NCI-H187 treated with DMSO at 0.1 percent for 48 hours (cell line): ENCODE measurements at places on chromosomes 16 and 17.

- no peak for DNase-seq
Measured at GRCh38 chr16:20349615-20350014, 2.9 kb downstream of the UMOD start.

- DNase-seq = no peak
Measured at GRCh38 chr17:3002538-3003295, 60.7 kb downstream of the OR1D5 start.

GRCh38 chr17:46841561-46842379 lies 9.6 kb upstream of the WNT9B start:
- DNase-seq = no peak

DNA sequence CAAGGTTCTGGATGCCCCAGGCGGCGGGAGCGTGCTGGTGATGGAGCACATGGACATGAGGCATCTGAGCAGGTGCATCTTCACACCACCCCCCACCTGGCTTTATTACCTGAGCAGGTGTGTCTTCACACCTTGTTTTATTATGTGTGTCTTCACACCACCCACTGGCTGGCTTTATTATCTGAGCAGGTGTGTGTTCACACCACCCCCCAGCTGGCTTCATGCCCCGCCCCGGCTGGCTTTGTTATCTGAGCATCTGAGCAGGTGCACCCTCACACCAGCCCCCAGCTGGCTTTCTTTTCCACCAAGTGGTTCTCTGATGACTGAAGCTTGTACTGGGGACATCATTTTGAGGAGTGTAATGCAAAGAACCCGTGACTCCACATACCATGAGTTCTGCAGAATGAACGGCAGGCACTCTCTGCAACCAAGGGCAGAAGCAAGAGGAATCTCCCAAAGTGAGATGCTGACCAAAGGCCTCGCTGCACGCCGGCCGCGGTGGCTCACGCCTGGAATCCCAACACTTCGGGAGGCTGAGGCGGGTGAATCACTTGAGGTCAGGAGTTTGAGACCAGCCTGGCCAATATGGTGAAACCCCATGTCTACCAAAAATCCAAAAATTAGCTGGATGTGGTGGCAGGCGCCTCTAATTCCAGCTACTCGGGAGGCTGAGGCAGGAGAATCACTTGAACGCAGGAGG lies 2.6 kb downstream of the FN3KRP start:
- no peak for DNase-seq

DNA sequence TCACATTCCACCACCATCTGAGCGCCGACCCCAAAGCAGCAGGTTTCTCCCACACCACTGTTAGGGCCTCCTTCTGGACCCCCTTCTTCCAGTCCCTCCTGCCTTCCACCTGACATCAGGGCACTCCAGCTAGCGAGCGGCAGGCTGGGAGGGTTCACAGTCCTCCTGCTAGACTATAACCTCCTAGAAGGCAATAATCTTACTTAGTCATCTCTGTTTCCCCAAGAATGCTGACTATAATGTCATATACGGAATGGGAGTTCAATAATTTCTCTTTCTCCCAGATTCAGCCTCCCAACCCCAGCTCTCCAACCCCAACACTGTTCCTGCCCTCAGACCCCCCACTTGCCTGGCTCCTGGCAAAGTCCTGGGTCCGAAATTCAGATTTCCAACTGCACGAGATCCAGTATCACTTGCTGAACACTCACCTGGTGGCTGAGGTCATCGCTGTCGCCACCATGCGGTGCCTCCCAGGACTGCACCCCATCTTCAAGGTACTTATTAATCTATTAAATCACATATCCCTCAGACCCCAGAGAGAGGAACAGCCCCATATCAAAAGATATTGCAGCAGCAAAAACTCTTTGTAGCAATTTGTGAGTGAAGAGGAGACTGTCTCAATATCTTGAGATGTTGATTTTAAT lies 5.6 kb downstream of the ALOX12 start:
- no peak for DNase-seq

- DNase-seq = no peak
Measured at GRCh38 chr17:7922845-7923628, 6.6 kb downstream of the KCNAB3 start.

- no peak for DNase-seq
Measured at GRCh38 chr16:23701045-23701444, 12.0 kb downstream of the ERN2 start.

DNA sequence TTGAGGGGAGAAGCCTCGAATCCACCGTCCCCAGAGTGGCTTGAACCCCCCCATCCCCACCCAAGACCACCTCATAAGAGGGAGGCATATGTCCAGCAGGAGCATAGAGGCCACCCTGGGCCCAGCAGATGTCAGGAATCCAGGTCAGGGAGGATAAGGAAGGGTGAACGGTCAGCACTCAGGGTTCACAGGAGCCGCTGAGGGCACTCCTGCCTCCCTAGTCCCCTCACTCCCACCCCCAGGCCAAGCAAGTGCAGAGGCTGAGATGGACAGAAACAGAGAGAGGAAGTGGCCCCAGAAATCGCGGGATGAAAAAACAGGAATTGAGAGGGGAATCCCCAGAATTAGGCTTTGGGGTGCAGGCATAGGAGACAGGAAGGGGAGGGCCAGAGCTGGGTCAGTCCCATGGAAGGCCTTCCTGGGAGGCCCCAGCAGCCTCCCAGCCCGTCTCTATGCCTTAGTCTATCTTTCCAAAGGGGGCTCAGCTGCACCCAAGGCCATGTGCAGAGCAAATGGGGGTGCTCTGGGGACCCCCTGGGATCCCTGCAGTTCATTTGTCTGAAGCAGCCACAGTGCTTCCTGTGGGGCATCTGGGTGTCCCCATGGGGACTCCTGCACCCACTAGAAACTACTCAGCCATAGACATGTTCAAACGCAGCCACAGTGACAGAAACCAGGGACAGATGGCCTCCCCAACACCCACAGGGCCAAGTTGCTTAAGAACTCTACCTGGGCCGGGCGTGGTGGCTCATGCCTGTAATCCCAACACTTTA lies 1.7 kb downstream of the CMTM3 start:
- no peak for DNase-seq

DNA sequence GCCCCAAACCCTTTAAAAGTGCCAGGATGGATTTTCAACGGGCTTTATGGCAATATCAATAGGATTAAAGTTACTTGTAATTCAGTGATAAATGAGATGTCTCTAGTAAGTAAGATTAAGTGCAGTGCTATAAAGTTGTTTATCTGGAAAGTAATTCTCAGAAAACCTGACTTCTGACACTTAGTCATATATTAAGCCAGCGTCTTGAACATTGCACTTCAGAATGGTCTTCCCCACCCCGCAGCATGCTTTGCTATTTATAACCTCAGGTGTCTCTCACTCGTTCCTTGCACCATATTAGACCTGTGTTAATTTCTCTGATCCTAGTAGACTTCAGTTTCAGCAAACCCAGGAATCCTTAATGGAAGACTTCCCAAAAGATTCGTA lies 2.1 kb upstream of the MAF start:
- no peak for DNase-seq

DNA sequence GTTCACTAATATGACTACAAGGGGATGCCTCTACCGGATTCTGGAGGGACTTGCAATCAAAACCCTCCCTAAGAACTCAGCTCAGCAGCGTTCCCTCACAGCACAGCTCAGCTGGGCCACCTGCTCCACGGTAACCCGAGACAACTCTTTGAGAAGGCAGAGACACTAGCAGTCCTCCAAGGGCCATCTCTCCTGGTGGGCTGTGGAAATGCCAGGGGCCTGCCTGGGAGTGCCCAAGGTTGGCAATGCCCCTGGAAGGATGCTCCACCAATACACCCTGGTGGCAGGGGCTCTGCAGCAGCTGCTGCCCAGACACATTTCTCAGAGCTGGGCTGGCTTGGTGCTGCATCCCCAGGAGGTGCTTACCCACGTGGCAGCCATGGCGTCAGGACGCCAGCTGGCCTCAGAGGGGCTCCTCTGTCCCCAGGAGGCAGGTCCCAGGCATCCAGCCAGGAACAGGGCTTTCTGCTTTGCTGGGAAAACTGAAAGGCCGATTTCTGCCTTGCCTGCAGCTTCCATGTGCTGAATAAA lies 16.5 kb downstream of the CDIP1 start:
- DNase-seq = no peak

DNA sequence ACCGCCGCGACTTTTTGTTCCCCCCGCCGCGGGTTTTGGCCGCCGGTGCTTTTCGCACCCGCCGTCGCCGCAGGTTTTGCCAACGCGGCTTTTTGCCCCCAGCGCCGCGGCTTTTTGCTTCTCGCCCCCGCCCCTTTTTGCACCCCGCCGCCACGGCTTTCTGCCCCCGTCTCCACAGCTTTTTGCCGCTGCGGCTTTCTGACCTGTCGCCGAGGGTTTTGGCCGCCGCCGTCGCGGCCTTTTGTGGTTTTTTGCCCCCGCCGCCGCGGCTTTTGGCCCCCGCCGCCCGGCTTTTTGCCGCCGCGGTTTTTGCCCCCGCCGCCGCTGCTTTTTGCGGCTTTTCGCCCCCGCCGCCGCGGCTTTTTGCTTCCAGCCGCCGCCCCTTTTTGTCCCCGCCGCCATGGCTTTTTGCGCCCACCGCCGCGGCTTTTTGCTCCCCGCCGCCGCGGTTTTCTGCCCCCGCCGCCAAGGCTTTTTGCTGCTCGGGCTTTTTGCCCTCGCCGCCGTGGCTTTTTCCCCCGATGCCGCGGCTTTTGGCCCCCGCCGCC lies 151.1 kb downstream of the KCNJ18 start:
- no peak for DNase-seq

GRCh38 chr17:78995022-78995760 lies 14.4 kb downstream of the CANT1 start:
- DNase-seq = no peak

- no peak for DNase-seq
Measured at GRCh38 chr17:17845046-17845775, 8.4 kb upstream of the SREBF1 start.

DNA sequence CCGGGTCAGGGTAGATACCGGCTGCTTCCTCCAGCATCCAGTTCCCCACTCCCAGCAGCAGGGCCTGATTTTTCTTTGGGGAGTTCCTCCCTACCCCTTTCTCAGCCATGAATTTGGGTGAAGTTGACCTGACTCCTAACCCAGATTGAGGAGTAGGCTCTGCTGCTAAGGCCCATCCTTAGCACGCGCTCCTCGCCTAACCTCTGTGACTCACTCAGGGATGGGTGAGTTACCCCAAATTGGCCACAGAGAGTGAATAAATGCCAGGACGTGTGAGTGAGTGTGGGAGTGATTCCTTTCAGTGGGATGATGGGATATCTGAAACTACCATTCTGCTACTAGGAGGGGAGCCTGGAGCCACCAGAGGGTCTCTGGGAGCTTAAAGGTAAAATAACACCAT lies 28.9 kb upstream of the ABCC12 start:
- DNase-seq = no peak

DNA sequence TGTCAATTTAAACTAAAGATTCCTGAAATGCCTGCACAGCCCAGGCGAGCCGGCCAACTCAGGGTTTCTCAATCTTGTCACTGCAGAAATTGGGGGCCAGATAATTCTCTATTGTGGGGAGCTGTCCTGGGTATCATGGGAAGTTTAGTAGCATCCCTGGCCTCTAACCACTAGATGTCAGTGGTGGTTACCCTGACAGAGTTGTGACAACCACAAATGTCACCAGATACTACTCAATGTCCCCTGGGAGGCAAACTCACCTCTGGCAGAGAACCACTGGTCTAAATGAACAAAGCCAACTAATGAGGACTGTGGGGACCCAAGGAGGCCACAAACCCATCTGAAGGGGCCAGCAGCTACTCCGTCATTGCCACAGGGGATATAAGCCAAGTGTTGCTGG lies 90.9 kb downstream of the MYH11 start:
- peak; percentile 48 for DNase-seq

DNA sequence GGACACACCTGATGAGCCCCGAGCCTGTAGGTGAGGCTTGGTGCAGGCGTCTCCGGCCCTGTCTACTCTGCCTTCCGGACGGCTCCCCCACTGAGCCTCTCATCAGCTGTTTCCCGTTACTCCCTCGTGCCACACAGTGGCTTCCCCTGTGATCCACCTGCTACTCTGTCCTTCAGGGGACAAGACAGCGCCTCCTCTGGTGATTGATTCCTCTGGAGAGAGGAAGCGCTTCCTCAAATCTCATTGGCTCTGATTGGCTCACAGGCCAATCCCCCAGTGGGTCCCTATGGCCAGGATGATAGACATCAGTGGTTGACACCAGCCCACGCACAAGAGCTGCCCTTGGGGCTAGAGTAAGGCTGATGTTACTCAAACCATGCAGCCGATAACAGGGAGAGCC lies 24.0 kb downstream of the RNF213 start:
- DNase-seq = no peak
